Ureter (tissue), 1 donor: ENCODE measurements at places on chromosomes 6 and 20.

DNA sequence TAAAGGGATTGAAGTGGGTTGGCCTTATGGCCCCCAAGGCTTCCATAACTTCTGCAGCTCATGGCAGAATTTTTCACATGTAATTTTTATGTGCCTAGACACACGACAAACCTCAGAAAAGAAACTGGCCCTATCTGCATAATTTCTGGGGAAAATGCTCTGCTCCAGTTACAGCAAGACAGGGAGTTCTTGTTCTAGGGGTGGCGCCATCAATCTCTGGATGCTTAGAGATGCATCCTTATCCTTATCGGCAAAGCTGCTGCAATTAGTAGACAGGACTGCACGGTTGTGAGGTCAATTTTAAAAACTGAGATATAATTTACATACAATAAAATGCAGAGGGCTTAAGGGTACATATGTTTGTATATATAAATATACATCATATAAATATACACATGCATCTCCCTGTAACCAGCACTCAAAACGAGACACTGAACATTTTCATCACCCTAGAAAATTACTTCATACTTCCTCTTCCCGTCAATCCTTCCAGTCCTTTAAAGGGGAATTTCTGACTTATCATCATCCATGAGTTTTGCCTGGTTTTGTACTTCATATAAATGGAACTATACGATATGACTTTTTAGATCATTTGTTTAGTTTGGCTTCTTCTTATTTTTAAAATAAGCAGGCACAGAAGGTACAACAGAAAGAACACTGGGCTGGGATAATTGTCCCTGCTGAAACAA, 10.2 kb downstream of the ELMO2 start:
- no peak for DNase-seq

GRCh38 chr6:27502508-27503435, 29.9 kb upstream of the ZNF184 start:
- peak; percentile 60 for DNase-seq

DNA sequence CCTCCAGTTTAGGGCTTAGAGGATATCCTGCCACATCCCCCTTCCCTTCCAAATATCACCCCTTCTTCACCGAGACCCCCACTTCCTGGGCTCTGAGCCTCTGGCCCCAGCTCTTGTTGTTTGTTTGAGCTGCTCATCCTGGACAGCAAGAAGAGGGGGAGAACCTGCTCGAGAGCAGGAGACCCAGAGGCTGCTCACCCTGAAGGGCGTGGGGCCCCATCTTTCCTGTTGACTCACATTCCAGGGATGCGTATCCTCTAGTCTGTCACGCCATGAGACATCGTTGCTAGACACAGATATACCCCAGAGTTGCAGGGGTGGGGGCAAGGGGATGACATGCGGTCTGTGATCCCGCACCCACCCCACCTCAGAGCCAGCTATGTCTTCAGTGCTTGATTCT, 5.7 kb upstream of the TNXB start:
- DNase-seq: no peak

DNA sequence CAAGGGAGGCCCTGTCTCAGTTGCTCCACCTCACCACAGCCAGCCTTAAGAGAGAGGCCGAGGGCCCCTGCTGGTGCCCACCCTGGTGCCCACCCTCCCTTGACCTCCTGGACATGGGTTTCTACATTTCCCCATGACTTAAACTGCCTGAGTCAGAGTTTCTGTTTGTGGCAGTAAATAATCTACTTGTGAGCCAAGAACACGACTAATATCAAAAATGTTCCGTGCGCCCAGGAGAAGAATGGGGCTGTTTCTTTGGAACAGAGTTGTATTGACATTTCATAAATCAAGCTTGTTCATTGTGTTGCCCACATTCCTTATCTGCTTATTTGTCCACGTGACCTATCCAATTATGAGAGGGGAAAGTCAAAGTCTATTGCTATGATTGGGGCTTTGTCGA, 143.5 kb downstream of the ANKRD60 start:
- DNase-seq: peak; percentile 8

GRCh38 chr20:2005831-2006426, 12.1 kb upstream of the PDYN start:
- DNase-seq: peak; percentile 66

DNA sequence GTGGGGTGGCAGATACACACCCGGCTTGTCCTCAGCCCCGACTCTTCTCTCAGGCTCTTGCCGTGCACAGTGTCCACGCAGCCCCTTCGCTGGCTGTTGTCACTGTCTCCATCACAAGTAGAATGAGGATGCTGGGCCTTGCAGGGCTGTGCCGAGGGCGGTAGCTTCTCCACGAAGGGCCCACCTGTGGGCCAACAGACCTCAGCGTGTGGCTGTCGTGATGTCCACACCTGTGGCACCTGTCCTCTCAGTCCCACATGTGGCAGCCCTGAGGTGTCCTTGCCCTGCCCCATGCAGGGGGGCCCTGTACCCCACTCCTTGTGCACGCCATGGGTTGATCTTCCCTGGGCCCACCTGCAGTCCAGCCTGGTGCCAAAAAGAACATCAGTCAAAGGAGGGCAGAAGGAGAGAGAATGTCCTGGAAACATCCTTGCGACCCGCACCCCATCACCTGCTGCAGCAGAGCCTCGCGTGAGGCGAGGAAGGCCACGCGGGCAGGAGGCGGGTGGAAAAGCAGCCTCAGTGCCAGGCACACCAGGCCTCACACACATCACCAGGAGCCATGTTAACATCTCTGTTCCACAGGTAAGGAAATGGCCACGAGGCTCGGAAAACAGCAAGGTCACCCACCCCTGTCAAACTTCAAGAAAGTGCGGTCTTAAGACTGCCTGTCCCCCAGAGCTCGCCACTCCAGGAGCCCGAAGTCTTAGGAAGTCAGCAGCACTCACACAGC, 22.3 kb upstream of the AFDN start:
- no peak for DNase-seq

- DNase-seq: no peak
Observed at GRCh38 chr6:35080821-35081425, 60.2 kb downstream of the TCP11 start.

DNA sequence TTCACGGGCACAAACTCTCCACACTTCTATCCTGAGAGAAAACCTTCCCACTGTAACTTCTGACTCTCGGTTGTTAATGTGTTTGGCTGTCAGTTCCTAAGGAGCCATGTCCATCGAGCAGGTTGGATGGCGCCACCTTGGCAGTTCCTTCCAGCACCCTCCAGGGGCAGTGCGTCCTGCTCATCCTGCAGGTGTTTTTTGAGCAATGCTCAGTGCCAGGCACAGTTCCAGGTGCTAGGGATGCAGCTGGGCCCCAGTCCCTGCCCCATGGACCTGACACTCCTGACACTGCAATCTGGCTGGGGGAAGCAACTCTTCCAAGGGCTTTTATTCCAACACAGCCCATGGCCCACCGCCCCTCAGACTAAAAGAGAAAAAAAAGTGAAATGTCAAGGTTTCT, 376.4 kb downstream of the PREX1 start:
- no peak for DNase-seq

DNA sequence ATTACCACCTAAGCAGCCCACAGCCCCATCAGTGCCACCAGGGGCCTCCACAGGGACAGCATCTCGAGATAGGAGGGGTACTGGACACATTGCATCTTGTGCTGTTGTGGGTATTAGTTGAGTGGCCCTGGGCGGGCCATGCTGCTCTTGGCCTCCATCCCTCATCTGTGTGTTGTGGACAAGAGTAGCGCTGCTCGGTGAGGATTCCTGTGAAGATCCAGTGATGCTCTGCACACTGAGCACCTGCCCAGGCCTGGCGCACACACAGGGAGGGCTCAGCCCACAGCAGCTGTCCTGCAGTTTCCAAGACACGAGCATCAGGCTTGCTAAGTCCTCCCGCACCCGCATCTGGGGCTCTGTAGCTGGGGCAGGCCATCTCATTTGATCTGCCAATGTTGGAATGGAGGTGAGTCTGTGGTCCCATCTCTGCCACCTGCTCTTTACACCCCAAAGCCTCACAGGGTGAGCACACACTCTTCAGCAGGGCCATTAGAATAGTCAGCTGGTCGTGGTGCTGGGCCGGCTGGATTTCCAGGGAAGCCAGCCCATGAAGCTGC, 32.0 kb downstream of the SPATA2 start:
- DNase-seq: no peak

DNA sequence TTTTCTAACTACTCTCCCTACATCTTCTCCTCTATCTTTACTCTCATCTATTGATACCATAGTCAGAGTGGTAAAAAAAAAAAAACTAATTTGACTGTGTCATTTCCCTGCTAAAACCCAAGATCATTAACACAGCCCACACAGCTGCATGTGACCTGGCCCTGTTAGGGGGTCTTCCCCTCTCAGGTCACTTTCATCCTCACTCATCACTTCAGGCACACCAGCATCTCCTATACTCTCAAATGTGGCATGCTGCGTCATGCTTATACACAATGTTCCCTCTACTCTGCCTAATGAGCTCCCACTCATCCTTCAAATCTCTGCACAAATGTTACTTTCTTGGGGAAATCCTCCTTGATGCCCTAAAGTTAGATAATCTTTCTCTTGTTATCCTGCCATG, 86.8 kb downstream of the CDK19 start:
- DNase-seq: no peak

GRCh38 chr20:1987826-1988225, 6.0 kb downstream of the PDYN start:
- no peak for DNase-seq

DNA sequence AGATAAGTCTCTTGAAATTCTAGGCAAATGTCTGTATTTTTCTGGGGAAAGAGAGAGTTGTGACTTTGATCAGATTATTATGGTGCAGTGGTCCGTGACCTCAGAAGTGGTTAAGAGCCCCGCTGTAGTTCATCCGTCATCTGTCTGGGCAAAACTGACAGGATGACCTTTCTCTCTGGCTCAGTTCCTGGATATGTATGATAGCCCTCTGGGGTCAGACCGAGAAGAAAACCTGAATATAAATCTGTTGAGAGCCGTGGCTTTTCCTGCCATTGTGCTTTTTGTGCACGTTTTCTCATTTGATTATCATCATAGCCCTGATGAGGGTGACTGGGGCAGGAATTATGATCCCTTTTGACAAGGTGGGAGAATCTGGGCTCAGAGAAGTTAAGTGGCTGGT, 26.5 kb downstream of the GHRH start:
- DNase-seq: no peak

- no peak for DNase-seq
Observed at GRCh38 chr6:150417899-150418826, 49.4 kb downstream of the IYD start.

DNA sequence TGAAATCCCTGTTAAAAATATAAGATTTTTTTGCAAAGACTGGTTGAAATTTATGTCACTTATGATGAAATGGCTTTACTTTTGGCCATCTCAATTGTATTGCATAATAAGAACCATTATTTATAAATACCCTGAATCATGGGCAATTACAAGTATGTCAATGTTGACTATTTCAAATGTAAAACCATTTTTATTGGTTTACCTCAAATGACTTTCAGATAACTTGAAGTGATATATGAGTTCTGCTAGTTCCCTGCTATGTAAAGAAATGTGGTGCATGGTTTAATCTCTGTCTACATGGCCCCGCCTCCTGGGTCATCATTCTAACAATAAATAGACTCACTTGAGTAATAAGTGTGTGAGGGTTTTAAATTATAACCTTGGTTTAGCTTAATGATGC, 275.6 kb upstream of the PREP start:
- no peak for DNase-seq

- peak; percentile 47 for DNase-seq
Observed at GRCh38 chr20:542777-543368, 717 bp downstream of the CSNK2A1 start.

GRCh38 chr20:44620030-44620429, 31.5 kb downstream of the ADA start:
- no peak for DNase-seq

GRCh38 chr6:132202574-132202973, 198.7 kb downstream of the MOXD1 start:
- DNase-seq: no peak

DNA sequence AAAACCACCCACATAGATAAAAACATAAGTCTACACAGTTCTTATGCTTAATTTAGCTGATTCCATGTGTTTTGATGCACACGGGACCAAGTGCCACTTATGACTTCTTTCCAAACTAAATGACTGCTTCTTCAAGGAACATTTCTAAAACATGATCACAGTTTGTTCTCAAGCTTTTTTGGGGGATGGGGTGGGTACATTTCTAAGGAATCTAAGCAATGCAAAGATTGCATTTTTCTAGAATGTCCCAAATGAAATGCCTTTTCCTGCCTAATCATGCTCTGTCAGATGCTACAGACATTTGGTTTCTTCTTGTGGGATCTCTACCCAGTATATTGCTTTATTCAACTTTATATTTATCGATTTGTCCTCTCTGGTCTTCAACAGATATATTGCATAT, 496.8 kb upstream of the JAG1 start:
- no peak for DNase-seq

DNA sequence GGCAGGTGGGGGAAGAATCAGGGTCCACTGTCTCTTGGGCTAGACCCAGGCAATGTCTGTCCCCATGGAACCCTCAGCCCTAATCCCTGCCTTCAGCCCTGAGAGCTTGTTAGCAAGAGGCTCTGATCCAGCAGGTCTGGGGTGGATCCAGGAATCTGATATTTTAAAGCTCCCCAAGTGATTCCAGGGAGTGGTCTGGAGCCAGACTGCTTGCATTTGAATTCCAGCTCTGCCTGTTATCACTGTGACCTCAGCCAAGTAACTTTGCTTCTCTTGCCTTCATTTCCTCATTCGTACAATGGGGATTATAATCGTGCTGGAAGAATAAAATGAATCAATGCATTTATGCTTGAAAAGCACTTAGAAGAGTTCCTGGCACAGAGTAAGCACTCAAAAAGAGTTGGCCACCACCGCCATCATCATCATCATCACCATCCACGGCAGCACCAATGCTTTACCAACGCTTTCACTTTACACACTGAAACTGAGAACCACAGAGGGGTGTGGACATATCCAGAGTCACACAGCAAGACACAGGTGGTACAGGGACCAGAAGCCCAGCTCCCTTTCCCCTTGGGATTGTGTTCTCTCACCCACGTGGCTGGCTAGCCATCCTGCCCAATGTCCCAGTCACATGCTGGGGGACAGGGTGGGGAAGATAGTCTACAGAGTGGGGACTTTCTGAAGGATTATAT, 75.7 kb upstream of the RALY start:
- no peak for DNase-seq

- no peak for DNase-seq
Observed at GRCh38 chr6:158567871-158568401, 8.0 kb downstream of the TMEM181 start.

- no peak for DNase-seq
Observed at GRCh38 chr6:105787747-105788146, 298.4 kb upstream of the PRDM1 start.
